ENCODE measurements at places on chromosomes 4 and X. TPM values are rescaled to one million over a fixed set of nuclear protein-coding genes. Genes with fewer than 3 reads are reported as not detected.

GABRQ gene
- under 0.01 TPM for total RNA-seq

DNA sequence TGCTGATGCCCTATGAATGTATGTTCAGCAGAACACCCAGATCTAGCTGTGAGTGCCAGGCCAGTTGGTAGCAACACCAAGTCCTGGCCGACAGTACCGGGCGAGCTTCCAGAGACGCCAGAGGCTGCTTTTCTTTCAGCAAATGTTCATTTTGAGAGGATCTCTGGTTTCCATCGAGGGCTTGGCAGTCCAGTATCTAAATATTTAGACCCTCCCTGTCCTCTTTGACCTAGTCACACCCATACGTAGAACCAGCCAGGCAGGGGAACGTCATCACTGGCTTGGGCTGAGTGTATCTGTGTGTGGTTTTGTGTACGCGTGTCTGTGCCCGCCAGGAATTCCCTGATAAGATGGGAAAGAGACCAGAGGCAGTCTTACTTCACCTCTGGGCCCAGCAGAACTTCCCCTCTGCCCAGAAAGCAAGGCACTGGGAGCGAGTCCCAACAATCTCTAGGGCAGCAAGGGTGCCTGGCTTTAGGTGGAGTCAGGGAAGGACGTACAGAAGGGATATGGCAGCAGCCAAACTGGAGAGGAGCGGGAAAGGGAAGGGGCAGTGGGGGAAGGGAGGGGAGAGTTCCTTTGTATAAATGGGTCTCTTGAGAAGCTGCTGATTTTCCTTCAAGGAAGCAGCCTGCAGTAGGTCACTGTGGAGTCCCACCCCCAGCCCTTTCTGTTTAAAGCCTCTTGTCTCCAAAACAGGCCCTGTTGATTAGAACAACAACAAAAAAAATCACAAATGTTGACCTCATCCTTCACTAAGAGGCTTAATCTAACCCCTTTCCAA is 15.0 kb upstream of the ELF4 start:
- no peak overlapping the region for H3K4me3 ChIP-seq
- no peak overlapping the region for H3K27ac ChIP-seq
- H3K27me3 ChIP-seq, result no peaks in the 10 kb centered on the region
- no peak for DNase-seq
- H3K36me3 ChIP-seq, result peaks cover 5% of the 10 kb centered on the region

DNA sequence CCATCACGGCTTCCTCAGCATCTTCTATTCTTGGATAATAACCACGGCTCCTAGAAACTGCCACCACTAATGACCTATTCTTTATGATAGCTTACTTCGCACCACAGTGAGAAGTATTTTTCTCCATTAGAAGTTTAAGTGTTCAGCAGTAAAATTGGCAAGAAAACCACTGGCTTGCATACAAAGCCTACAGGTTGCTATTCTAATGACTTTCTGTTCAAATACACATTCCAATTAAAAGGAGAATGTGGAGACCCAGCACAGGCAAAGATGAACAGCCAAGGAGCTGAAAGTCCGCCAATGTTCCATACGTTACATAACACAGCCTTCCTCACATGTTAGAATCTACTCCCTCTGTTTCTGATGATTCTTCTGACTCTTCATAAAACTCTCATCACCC is 875.0 kb upstream of the PRKX start:
- H3K27ac ChIP-seq, result no peak overlapping the region
- H3K27me3 ChIP-seq, result no peaks in the 10 kb centered on the region
- H3K36me3 ChIP-seq, result no peaks in the 10 kb centered on the region
- no peak overlapping the region for H3K4me3 ChIP-seq
- H3K4me1 ChIP-seq, result no peaks in the 10 kb centered on the region

DNA sequence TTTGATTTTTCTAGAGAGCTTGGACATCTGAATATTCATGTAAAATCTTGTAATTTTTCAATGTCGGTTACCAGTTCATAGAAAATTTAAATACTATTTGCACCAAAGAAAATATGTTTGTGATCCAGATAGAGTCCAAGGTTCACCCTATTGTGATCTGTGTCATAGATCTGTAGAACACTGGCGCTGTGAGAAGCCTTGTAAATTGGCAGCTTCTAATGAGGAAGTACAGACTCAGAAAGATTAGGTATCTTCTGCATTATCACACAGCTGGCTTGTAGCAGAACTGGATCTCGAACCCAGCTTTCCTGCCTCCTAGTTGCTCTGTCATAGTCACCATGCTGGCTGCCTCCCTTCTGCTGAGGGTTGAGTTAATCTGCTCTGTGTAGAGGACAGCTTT is 106.5 kb upstream of the PAK3 start:
- no peaks in the 10 kb centered on the region for H3K27me3 ChIP-seq
- H3K36me3 ChIP-seq, result no peaks in the 10 kb centered on the region
- H3K27ac ChIP-seq, result no peak overlapping the region
- H3K4me1 ChIP-seq, result no peaks in the 10 kb centered on the region
- DNase-seq, result no peak

PDLIM3 gene
- not detected for total RNA-seq

- H3K4me3 ChIP-seq, result no peak overlapping the region
- no peak overlapping the region for H3K27ac ChIP-seq
- H3K36me3 ChIP-seq, result no peaks in the 10 kb centered on the region
- H3K4me1 ChIP-seq, result no peaks in the 10 kb centered on the region
- peaks cover 3% of the 10 kb centered on the region for H3K27me3 ChIP-seq
Measured at GRCh38 chr4:46258431-46258830, 131.5 kb downstream of the GABRA2 start.

- H3K36me3 ChIP-seq, result no peaks in the 10 kb centered on the region
- peak; percentile 47 for DNase-seq
- H3K4me3 ChIP-seq, result peak overlapping the region; percentile 39
- H3K27me3 ChIP-seq, result no peaks in the 10 kb centered on the region
- peaks cover 35% of the 10 kb centered on the region for H3K4me1 ChIP-seq
Measured at GRCh38 chrX:119501511-119502148, 33.4 kb downstream of the SLC25A5 start.

GRCh38 chrX:110120025-110120424 is 117.1 kb downstream of the TMEM164 start:
- H3K4me1 ChIP-seq, result no peaks in the 10 kb centered on the region
- no peak for DNase-seq
- H3K27me3 ChIP-seq, result no peaks in the 10 kb centered on the region
- no peaks in the 10 kb centered on the region for H3K36me3 ChIP-seq
- no peak overlapping the region for H3K4me3 ChIP-seq

DNA sequence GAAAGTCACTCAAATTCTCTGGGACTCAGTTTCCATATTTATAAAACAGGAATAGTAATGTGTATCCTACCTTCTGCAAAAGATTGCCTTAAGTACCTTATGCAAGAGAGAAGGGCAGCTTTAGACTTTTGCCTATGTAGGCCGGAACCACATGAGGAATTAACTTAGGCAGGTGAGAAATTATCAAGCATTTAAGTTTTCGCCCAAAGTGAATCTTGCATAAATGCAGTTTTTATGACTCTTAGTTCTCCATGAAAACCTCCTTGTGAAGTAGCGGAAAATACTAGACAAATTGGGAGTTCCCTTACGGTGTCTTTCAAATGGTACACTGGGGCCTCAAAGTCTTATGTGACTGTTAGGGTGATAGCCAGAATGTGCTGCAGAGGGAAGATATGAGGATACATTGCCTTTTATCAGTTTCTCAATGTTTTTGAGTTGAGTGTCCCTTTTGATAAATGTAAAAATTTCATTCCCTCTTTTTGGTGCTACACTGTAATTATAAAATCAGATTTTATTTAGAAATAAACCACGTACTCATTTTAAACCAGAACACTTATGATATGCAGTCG is 2.6 kb downstream of the SH2D1A start:
- DNase-seq, result no peak
- H3K27ac ChIP-seq, result no peak overlapping the region
- H3K36me3 ChIP-seq, result no peaks in the 10 kb centered on the region
- peaks cover 2% of the 10 kb centered on the region for H3K4me1 ChIP-seq

DNA sequence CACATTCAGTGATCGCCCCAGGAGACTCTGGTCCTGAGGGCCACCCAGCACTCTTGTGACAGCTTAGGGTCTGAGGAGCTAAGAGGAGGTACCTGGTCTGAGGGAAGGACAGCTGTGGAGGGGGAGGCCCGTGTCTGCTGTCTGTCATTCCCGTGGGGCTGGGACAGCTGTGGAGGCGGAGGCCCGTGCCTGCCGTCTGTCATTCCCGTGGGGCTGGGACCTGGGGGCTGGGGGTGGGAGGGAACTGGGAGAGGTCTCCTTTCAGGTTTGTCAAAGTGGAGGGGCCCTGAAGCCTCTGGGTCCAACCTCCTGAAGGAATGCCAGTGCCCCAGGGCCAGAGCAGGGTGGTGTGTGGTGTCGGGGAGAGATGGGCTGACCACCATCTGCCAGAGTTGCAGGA is 45.0 kb upstream of the ADRA2C start:
- no peak overlapping the region for H3K4me3 ChIP-seq
- peaks cover 61% of the 10 kb centered on the region for H3K27me3 ChIP-seq
- DNase-seq, result no peak

MBNL3 gene
- 4.4 TPM for total RNA-seq

LRAT gene
- 0.55 TPM for total RNA-seq

NHSL2 gene
- total RNA-seq, result 0.58 TPM

RAB39B gene
- total RNA-seq, result not detected

WWC2 gene
- 15.8 TPM for total RNA-seq

PLAC8 gene
- 3.7 TPM for total RNA-seq

ZC4H2 gene
- total RNA-seq, result 11.8 TPM

GSX2 gene
- not detected for total RNA-seq

GRCh38 chr4:62740296-62740695 is 1540.2 kb downstream of the ADGRL3 start:
- no peak overlapping the region for H3K27ac ChIP-seq
- H3K4me1 ChIP-seq, result no peaks in the 10 kb centered on the region
- DNase-seq, result no peak
- no peak overlapping the region for H3K4me3 ChIP-seq
- no peaks in the 10 kb centered on the region for H3K36me3 ChIP-seq

PRICKLE3 gene
- total RNA-seq, result 16.5 TPM

MAGEA9B gene
- not detected for total RNA-seq

EFHC2 gene
- total RNA-seq, result 0.29 TPM

DNA sequence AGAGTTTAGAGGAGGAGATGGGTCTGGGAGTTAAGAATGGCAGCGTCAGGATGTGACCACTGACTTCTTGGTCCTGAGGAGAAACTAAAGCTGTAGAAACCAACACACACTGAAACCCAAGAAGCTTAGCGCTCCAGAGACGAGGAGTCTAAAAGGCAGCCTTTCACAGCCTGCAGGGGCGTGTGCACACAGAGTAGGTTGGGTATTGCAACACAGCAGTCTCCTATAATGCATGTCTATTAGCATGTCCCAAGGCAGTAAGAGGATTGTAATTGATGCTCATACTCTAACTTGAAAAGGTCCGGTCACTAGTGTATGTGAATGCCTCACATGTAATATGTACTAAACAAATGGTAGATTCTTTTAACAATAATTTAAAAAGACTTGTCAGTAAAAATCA is 57.4 kb downstream of the PTTG2 start:
- H3K27me3 ChIP-seq, result no peaks in the 10 kb centered on the region
- no peak overlapping the region for H3K4me3 ChIP-seq
- no peaks in the 10 kb centered on the region for H3K36me3 ChIP-seq
- DNase-seq, result no peak

DNA sequence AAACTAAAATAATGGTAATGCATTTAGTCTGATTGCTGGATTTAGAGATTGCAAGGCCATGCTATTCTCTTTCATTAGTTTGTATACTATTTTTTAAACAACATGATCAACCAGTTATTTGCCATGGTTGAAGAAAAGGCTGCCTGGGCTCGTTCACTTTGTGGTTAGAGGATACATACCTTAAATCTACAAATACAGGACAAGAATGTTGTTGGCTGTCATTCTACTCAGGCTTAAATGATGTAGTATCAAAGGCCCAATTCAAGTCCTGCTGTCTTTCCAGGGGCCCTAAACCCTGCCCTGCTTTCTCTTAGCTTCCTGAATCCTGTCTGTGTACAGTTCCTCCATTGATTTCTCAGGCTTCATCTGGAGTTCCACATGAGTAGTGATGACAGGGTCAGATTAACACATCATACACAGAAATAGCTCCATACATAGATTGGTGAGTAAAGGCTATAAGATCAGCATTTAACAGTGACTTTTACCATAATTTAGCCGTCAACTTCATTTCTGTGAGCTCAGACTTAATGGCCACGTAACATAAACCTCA is 114.9 kb upstream of the GPRIN3 start:
- no peaks in the 10 kb centered on the region for H3K4me1 ChIP-seq
- H3K4me3 ChIP-seq, result no peak overlapping the region
- DNase-seq, result no peak
- H3K27ac ChIP-seq, result no peak overlapping the region

DNA sequence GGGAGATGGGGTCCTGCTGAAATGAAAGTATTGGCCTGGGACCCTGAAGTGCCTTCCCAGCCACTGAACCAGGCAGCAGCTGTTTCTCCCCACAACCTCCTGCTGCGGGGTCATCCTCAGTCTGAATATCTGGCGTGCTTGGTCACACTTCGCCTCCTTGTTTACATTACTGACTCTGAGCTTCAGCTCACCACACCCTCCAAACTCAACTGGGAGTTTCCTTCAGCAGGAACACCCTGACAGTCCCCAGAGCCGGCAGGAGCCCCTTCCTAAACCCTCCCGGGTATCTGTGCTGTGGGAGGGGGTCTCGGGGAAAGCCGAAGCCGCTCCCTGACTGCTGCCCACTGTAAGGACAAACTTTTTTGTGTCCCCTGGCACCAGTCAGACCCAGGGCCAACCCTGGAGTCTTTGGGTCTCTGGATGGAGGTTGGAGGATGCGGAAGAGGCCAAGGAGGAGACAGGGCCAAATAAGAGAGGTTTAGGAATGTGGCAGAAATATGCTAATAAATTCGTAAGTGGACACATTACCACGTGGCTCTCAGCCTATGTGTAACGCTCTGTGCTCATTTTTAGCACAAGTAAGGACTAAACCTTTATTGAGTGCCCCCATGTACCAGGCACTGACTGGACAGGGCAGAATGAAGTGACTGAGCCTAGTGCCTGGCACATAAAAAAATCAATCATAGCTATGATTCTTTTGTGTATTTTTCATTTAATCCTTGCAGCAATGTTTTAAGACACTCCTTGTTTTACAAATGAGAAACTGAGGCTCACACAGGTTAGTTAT is 20.7 kb downstream of the FHDC1 start:
- H3K27ac ChIP-seq, result no peak overlapping the region
- DNase-seq, result no peak
- H3K27me3 ChIP-seq, result no peaks in the 10 kb centered on the region
- H3K4me3 ChIP-seq, result no peak overlapping the region
- H3K4me1 ChIP-seq, result peaks cover 3% of the 10 kb centered on the region
- H3K36me3 ChIP-seq, result no peaks in the 10 kb centered on the region

GYG2 gene
- total RNA-seq, result 0.58 TPM

- H3K4me3 ChIP-seq, result no peak overlapping the region
- peaks cover 14% of the 10 kb centered on the region for H3K4me1 ChIP-seq
- H3K27me3 ChIP-seq, result no peaks in the 10 kb centered on the region
- H3K36me3 ChIP-seq, result no peaks in the 10 kb centered on the region
Measured at GRCh38 chr4:137676357-137676998, 144.2 kb upstream of the PCDH18 start.

RFC1 gene
- 51.6 TPM for total RNA-seq

GRCh38 chr4:168511780-168512489 is 15.1 kb downstream of the PALLD start:
- H3K27me3 ChIP-seq, result no peaks in the 10 kb centered on the region
- no peak for DNase-seq
- H3K36me3 ChIP-seq, result no peaks in the 10 kb centered on the region
- H3K4me1 ChIP-seq, result peaks cover 10% of the 10 kb centered on the region
- H3K4me3 ChIP-seq, result no peak overlapping the region
- no peak overlapping the region for H3K27ac ChIP-seq

CT45A1 gene
- total RNA-seq, result not detected

GRCh38 chr4:58214376-58214775 is 1104.2 kb upstream of the IGFBP7 start:
- H3K4me3 ChIP-seq, result no peak overlapping the region
- H3K36me3 ChIP-seq, result no peaks in the 10 kb centered on the region
- DNase-seq, result no peak
- H3K27me3 ChIP-seq, result no peaks in the 10 kb centered on the region

KDM6A gene
- 31.3 TPM for total RNA-seq

HNRNPH2 gene
- 54.8 TPM for total RNA-seq

Data from PC-3 (cell line).